ENCODE measurements at places on chromosomes 2 and 18.

GRCh38 chr2:231037202-231037730 lies at the start of gene C2orf72:
Gene C2orf72 (plus strand): TSS chr2:231037523. CDS start chr2:231037566, 43 bp downstream.
- peak within 1 kb of the TSS; percentile 25 for H3K4me3 ChIP-seq
- H3K27me3 ChIP-seq = peaks cover 75% of the 10 kb centered on the region
- DNase-seq = no peak

DNA sequence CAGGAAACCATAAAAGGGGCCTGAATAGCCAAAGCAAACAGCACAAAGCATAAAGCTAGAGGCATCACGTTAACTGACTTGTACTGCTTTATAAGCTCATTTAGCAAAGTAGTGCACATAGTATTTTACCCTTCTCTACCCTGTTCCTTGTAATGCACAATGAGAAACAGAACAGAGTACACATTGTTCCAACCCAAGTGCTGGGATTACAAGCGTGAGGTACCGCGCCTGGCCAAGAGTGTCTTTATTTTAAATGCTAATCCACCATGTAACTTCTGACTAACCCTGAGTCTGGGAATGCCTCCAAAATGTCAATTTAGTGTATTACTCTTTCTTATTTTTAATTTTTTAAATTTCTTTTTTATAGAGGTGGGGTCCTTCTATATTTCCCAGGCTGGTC lies 46.4 kb upstream of the STON1 start:
- H3K27me3 ChIP-seq = no peaks in the 10 kb centered on the region
- no peak overlapping the region for H3K27ac ChIP-seq
- peaks cover 65% of the 10 kb centered on the region for H3K36me3 ChIP-seq
- H3K4me1 ChIP-seq = no peaks in the 10 kb centered on the region

GRCh38 chr18:22132258-22132657 lies 37.1 kb upstream of the GATA6 start:
- no peak for DNase-seq
- H3K27me3 ChIP-seq = no peaks in the 10 kb centered on the region
- H3K4me3 ChIP-seq = no peak overlapping the region
- H3K36me3 ChIP-seq = no peaks in the 10 kb centered on the region
- no peak overlapping the region for H3K27ac ChIP-seq

GRCh38 chr2:129760669-129761068 lies 218.8 kb upstream of the RAB6C start:
- H3K4me1 ChIP-seq = no peaks in the 10 kb centered on the region
- no peak overlapping the region for H3K27ac ChIP-seq
- no peaks in the 10 kb centered on the region for H3K36me3 ChIP-seq
- DNase-seq = no peak

GRCh38 chr18:61898640-61899101 lies 5.9 kb upstream of the RNF152 start:
- peaks cover 47% of the 10 kb centered on the region for H3K27me3 ChIP-seq
- no peak overlapping the region for H3K4me3 ChIP-seq
- no peaks in the 10 kb centered on the region for H3K36me3 ChIP-seq
- H3K27ac ChIP-seq = no peak overlapping the region
- H3K4me1 ChIP-seq = no peaks in the 10 kb centered on the region

- no peaks in the 10 kb centered on the region for H3K36me3 ChIP-seq
- H3K27me3 ChIP-seq = peaks cover 25% of the 10 kb centered on the region
These were observed 49.7 kb upstream of the RAPH1 start for GRCh38 chr2:203584784-203585183.

GRCh38 chr18:67410075-67411070 lies 106.1 kb downstream of the DSEL start:
- H3K4me3 ChIP-seq = no peak overlapping the region
- H3K36me3 ChIP-seq = no peaks in the 10 kb centered on the region
- DNase-seq = no peak
- no peak overlapping the region for H3K27ac ChIP-seq
- no peaks in the 10 kb centered on the region for H3K4me1 ChIP-seq

- DNase-seq = no peak
- peaks cover 6% of the 10 kb centered on the region for H3K4me1 ChIP-seq
- H3K36me3 ChIP-seq = peaks cover 4% of the 10 kb centered on the region
- H3K27ac ChIP-seq = no peak overlapping the region
- no peaks in the 10 kb centered on the region for H3K27me3 ChIP-seq
These were observed 172.9 kb downstream of the FAM210A start for GRCh38 chr18:13553449-13553848.

DNA sequence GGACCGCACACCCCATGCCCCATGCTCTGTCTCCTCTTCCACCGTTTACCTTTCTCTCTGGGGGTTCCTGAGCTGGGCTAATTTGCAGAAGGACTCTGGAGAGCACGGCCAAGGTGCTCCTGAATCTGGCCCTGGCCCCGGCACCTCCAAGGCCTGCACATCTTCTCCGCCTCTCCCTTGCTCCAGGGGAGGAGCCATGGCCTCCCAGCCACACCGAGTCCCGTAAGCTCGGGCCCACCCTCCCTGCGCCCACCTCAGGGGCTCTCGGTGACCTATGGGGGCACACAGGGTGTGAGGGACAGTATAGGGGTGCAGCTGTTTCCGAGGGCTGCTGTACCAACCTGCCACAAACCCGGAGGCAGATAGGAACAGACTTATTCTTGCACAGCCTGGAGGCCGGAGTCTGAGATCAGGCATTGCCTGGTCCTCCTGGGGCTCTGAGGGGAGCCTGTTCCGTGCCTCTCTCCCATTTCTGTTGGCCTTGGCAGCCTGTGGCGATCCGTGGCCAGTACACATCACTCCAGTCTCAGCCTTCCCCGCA lies 127.3 kb upstream of the GPC1 start:
- H3K4me3 ChIP-seq = no peak overlapping the region
- no peak for DNase-seq
- H3K4me1 ChIP-seq = no peaks in the 10 kb centered on the region
- H3K27ac ChIP-seq = no peak overlapping the region
- no peaks in the 10 kb centered on the region for H3K27me3 ChIP-seq

GRCh38 chr2:227671170-227671905 lies 4.7 kb downstream of the SCYGR5 start:
- H3K36me3 ChIP-seq = no peaks in the 10 kb centered on the region
- H3K4me1 ChIP-seq = no peaks in the 10 kb centered on the region
- H3K27me3 ChIP-seq = peaks cover 2% of the 10 kb centered on the region
- no peak overlapping the region for H3K4me3 ChIP-seq
- no peak for DNase-seq

- no peak for DNase-seq
- H3K4me1 ChIP-seq = peaks cover under 1% of the 10 kb centered on the region
- no peak overlapping the region for H3K27ac ChIP-seq
- H3K4me3 ChIP-seq = no peak overlapping the region
These were observed 54.4 kb upstream of the ZNF397 start for GRCh38 chr18:35186291-35187034.

DNA sequence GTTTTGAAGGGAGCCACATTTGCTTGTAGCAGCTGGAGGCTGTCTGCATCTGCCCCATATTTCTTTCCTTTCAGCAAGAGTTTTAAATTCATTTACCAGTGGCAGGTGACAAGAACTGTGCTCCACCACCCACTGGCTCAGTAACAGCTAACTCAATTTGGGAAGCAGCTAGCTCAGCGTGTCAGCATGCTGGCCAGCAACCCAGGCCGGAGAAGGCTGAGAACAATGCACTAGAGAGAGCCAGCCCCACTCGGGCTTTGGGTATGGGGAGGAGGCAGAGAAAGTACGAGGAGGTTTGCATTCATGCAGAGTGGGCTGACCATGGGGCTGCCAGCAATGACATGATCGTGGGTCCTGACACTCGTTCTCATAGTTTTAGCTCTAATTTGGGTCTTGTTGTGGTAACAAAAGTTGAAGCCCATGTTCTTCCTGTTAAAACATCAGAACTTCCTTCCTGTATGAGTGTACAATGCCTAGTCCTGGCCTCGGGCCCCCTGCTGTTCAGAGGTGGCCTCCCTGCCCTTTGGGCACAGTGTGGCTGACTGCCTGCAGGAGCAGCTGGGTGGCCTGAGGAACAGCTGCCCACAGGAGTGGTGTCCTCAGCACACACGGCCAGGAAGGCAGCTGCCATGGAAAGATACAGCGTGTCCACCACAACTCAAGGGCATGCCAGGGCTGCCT lies 23.0 kb downstream of the CDC42EP3 start:
- H3K4me1 ChIP-seq = peaks cover 80% of the 10 kb centered on the region
- no peaks in the 10 kb centered on the region for H3K27me3 ChIP-seq
- DNase-seq = no peak
- H3K36me3 ChIP-seq = peaks cover 73% of the 10 kb centered on the region

DNA sequence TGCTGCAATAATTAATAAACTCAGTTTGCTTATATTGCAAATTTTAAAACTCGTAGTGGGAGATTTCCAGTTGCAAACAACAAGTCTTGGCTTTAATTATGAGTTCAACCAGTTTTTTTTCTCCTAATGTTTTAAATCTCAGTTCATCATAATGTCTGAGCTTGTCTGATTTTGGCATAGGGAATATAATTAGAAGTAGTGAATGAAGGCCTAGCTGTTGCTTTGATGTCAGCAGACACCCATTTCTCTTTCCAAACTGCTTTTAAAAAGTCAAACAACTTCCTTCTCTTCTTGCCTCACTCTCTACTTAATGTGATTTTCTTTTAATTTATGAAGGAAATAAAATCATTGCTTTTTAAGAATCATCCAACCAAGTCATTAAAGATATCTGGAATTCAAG lies 1462.1 kb downstream of the DPP10 start:
- DNase-seq = no peak
- no peak overlapping the region for H3K27ac ChIP-seq
- H3K36me3 ChIP-seq = no peaks in the 10 kb centered on the region

- H3K36me3 ChIP-seq = no peaks in the 10 kb centered on the region
- no peak overlapping the region for H3K4me3 ChIP-seq
These were observed 161.3 kb downstream of the CDH2 start for GRCh38 chr18:28015671-28016070.

- no peak overlapping the region for H3K27ac ChIP-seq
- no peak overlapping the region for H3K4me3 ChIP-seq
- DNase-seq = no peak
- no peaks in the 10 kb centered on the region for H3K27me3 ChIP-seq
These were observed 14.4 kb upstream of the SLC39A10 start for GRCh38 chr2:195642679-195643068.

- peaks cover 42% of the 10 kb centered on the region for H3K4me1 ChIP-seq
- no peak for DNase-seq
- peaks cover 29% of the 10 kb centered on the region for H3K27me3 ChIP-seq
- no peaks in the 10 kb centered on the region for H3K36me3 ChIP-seq
- peak overlapping the region; percentile 76 for H3K4me3 ChIP-seq
These were observed 591 bp upstream of the LDLRAD4 start for GRCh38 chr18:13217971-13218367.

DNA sequence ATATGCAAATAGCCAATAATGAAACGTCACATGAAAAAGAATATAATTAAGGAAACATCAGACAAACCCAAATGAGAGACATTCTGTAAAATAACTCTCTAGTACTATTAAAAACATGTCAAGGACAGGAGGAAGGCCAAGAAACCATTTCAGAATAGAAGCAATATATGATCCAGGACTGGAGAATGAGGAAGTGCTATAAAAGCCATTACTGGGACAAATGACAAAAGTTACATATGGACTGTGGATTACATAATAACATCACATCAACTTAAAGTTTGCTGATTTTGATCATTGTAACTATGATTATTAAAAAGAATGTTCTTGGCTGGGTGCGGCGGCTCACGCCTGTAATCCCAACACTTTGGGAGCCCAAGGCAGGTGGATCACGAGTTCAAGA lies 81.3 kb downstream of the CRACDL start:
- H3K27ac ChIP-seq = no peak overlapping the region
- DNase-seq = no peak
- peaks cover 2% of the 10 kb centered on the region for H3K4me1 ChIP-seq
- peaks cover 55% of the 10 kb centered on the region for H3K27me3 ChIP-seq
- H3K4me3 ChIP-seq = no peak overlapping the region
- H3K36me3 ChIP-seq = peaks cover 3% of the 10 kb centered on the region

All from activated CD4-positive, alpha-beta T cell treated with anti-CD3 and anti-CD28 coated beads, Interleukin-2, amount 10 ng/mL, durations not matched to agents 7 days and 5 days (primary cell).